ENCODE measurements at places on chromosomes 6 and 20.

DNA sequence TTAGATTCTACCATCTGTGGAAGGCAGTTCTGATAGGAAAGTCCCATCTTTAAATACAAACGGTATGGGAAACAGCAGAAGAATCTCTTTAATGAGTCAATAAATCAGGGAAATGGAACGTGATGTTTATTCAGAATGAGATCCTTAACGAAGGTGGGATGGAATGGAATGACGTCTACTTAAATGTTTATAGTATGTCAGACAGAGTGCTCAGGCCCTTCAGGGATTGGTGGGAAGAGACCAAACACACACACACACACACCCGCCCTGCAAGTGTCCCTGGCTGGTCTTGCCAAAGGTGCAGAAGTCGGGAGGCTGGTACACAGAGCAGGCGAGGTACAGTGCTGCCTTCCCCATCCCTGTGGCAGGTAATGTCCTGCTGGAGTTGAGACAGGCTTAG is 164.0 kb downstream of the FARS2 start:
- no peak for DNase-seq

GRCh38 chr20:24235296-24236175 is 233.9 kb upstream of the SYNDIG1 start:
- no peak for DNase-seq

- no peak for DNase-seq
Observed at GRCh38 chr6:149368065-149368464, 32.0 kb upstream of the SUMO4 start.

DNA sequence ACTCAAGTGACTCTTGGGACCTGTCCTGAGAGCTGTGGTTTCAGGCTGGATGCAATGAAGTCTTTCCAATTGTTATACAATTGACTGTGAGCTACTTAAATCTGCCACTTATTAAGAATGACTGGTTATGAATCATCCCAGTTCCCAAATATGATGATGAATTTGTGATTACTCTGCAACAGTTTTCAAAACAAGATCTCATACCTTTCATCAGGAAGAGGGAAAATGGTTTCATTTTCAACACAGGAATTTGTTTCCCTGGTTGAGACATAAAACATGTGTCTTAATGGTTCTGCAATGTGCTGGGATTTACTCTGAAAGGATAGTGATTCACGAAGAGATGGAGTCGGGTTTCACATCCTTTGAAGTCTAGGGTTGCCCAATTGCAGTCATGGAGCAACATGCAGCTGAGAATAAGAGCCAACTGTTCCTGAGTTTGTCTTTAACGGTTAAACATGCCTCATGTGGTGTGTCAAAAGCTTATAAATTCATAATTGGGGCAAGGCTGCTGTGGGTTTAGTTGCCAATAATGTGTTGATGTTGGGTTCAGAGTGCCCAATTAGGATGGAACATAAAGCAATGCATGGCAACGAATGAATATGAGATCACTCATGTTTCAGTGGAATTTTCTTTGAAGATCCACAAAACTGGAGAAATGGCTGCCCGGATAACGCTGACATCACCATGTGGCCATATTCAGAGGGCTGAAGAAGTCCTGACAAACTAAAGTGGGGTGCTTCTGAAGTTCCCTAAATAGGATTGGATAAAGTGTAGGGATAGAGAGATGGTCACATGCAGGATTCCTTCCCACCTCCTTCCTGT is 41.0 kb downstream of the CYP24A1 start:
- DNase-seq = peak; percentile 100

DNA sequence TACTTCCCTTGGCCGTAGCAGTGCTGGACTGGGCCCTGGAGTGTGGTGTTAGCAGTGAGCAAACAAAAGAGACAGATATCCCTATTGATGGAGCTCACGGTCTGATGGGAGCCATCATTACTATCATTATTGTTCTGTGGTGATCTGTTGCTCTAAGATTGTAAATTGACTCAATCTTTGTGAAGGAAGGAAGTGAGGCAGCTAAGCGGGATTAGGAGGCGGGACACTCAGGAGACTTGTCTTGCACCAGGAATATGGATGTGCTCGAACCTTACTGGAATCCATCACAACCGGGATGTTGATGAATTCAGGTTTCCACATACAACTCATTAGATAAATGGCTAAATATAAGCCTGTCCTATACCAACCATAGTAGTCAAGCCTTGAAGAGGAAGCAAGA is 25.5 kb upstream of the FAM50B start:
- DNase-seq = no peak

- DNase-seq = no peak
Observed at GRCh38 chr6:1088492-1089001, 223.4 kb upstream of the FOXQ1 start.

DNA sequence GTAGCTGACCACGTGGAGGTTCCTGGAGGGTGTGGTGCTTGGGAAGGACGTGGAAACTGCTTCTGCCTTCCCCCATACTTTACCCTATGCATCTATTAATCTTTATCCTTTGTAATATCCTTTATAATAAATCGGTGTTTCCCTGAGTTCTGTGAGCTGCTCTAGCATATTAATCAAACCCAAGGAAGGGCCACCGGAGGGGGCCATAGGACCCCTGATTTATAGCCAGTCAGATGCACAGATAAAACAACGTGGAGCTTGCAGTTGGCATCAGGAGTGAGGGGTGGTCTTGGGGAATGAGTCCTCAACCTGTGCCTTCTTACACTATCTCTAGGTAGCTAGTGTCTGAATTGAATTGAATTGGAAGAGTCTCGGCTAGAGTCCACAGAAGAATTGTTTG is 36.5 kb upstream of the TFAP2A start:
- no peak for DNase-seq

- peak; percentile 86 for DNase-seq
Observed at GRCh38 chr6:145483191-145483996, 251.9 kb downstream of the EPM2A start.

- no peak for DNase-seq
Observed at GRCh38 chr20:43840382-43841070, 74.1 kb upstream of the TOX2 start.

DNA sequence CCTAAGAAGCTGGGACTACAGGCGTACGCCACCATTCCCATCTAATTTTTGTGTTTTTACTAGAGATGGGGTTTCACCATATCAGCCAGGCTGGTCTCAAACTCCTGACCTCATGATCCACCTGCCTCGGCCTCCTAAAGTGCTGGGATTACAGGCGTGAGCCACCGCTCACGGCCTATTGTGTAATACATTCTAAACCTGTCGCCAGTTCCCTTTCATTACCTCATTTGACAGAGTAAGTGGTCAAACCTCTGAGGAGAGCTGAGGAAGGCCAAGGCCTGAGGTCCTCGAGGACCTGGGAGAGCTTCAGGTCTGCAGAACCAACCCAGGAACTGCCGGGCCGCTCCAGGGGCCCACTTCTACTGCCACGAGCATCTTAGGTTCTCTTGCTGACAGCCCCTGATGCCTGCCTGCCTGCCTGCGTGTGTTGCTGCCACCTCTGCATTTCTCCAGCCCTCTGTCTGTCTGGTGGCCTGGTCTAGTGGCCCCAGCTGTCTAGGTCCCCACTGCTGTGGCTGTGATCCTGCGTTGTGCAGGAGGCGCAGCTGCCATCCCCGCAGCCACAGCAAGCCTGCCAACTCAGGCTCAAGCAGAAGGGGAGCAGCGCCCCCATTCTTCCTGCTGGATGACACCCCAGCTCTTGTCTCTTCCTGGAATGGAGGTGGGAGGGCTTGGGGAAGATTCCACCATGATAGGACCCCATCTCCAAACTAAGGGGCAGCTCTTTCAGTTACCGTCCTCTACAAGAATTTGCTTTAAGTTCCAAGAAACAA is 45.3 kb downstream of the PRR18 start:
- DNase-seq = no peak

DNA sequence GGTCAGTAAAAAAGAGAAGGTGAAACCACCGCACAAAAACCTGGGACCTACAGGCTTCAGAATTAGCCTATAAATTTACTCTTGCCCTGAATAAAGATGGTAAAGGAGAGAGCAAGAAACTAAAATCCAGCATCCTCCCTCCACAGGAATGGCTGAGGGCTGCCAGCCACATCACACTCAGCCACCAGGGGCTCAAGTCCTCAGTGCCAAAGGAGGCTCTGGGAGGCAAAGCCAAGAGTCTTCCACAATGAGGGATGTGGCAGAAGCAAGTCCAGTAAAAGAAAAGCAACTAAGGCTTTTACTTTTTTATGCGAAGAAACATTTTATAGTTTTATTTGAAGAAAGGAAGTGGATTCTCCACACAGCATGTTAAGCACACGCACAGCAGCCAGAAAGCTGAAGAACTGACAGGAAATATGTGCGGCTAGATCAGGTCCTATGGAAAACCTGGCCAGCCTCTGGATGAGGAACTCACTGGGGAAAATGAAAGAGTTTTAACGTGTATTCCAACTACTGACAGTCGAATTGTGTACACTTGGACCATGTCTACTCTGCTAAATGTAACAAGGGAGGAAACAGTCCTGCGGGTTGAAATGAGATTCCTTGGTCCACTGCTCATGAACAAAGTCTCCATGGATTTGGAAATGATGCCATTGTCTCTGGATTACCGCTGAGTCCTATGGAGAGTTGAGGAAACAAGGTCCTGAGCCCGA is 219.4 kb upstream of the SSTR4 start:
- DNase-seq = no peak

DNA sequence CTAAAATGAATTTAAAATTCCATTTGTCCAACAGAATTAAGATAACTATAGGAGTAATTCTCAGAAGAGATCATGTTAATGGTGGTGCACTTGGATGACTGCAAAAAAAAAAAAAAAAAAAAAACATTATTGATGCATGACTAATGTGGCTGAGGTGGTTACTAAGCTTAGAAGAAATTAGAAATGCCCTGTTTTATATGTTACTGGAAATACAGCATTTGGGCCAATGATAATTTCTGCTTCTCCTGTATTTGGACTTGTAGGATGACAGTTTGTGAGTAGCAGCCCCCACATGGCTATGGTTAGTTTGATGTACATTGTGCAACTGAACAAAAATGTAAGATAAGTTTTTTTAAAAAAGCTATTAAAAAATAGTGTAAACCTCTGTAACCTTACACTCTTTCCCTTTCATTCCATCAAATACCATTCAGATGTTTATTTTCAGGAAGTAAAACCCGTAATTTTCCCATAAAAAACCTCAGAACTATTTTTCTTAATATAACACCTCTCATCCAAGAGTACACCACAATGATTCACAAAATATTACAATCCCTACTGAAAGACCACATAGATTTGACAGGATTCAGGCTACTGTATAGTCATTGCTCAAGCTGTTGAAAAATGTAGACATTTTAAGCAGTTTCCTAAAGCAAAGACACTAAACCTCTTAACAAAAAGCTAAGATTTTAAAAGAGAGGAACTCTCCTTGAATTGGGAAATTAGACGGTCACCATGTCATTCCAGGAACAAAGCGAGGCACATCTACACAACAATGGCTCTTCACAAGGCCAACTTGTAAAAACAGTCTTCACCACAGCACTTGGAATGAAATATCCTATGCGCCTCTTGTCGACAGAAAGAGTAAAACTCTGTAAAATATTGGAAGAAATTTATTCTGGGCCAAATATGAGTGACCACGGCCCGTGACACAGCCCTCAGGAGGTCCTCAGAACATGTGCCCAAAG is 83.0 kb downstream of the WDR27 start:
- peak; percentile 59 for DNase-seq

DNA sequence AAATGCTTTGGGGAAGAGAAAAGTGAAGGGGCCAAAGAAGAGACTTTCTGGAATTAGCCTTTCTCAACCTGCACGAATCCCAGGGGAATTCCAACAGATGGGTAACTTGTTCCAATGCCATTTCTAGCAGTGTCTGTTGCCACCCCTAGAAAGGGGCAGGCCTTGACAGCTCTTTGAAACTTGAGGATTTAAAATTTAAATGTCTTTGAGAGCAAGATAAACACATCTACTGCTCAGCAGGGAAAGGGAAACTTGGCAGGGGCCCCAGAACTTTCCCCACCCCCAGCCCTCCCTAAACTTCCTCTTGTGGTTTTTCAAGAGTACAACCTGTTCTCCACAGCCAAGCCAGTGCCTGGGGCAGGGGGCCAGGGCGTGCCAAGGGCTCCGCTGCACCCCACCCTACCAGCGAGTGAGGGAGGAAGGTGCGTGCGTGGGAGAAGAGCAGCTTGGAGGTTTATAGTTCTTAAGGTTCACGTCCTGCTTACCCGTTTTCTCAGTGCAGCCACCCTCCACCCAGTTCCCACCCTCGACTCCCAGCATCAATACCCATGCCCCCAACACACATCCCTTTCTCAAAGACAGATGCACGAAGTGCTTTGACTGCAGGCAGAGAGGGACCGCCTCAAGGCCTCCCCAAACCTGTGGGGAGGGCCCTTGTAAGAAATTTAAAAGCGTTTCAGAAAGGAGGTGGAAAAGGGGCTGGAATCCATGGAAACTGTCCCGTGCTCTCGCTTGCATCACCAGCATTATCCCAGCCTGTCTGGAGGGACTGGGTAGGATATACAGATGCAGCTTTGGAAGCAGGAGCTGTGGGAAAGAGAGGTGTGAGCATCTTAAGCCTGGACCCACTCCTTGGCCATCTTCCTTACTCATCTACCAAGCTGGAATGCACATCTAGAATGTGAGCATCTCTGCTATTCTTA is 4.5 kb upstream of the TAF8 start:
- DNase-seq = peak; percentile 89

DNA sequence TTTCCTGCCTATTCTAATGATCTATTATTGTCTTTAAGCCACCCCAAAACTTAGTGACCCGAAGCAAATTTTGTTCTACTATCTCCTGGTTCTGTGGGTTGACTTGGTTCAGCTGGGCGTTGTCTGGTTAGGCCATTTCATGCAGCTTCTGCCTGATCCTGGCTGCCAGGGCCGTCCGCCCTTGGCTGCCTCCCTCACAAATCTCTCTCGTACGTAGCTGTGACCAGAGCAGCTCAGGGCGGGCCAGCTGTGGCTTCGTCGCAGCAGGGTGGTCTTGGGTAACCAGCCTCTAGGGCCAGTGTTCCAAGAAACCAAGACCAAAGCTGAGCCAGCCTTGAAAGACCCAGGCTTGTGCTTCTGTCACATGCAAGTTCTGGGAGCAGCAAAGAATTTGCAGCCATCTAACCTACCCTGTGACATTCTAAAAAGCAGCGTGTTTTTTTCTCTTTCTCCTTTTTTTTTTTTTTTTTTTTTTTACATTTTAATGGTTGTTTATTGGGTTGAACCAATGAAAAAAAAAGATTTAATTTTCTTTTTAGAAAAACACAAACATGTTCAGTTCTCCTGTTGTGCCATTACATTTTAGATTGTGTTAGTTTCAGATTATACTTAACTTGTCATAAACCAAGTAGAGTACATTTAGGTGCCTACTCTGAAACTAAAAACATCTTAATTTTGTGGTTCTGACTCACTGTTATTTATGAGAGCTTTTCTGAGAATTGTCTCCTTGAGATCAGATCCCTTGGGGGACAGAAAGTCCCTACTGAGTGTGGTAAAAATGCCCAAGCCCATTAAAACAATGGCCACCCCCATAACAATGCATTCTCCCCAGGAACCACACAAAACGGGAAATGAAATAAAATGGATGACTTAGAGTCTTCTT is 83.9 kb downstream of the ZDHHC14 start:
- DNase-seq = no peak

- DNase-seq = no peak
Observed at GRCh38 chr6:1942834-1943233, 302.6 kb downstream of the GMDS start.

Measured in mammary epithelial cell (primary cell).